ENCODE measurements at places on chromosomes 5 and 9.

- DNase-seq = no peak
Observed at GRCh38 chr5:76763136-76763535, 47.2 kb downstream of the F2R start.

- DNase-seq = no peak
Observed at GRCh38 chr5:17005107-17005828, 69.2 kb upstream of the MYO10 start.

- DNase-seq = no peak
Observed at GRCh38 chr5:147691130-147691529, 91.4 kb downstream of the JAKMIP2 start.

DNA sequence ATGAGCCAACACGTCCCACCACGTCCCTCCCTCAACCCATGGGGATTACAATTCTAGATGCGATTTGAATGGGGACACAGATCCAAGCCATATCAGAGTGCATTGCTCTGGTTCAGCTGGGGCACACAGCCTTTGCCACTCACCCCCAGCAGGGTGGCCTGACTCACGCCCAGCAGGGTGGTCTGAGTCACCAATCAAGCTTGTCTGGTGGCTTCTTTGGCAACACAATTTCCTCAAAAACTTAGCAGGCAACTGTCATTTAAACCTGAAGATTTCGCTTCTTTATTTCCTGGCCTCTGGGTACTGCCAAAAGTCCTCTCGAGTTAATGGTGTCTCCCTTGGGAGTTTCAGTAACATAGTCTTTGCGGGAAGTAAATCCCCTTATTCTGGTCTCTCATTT lies 16.3 kb upstream of the SEMA5A start:
- no peak for DNase-seq

DNA sequence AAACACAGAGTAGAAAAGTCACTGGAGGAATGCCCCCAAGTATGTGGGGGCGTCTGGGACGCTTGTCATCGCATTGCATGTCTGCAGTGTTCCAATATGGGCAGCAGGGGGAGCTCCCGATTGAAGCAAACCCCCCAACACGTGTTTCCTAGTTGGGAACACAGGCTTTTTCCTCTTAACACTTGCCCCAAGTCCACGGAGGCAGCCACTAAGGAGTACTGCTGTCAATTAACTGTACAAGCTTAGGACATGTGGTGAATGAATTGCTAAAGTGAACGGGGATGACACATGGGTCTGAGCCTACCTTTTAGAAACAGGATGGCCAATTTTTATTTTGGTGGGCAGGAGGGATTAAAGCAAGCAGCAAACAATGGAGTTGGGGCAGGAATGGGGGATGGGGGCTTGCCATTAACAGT lies 2.2 kb downstream of the GABRB2 start:
- peak; percentile 1 for DNase-seq

DNA sequence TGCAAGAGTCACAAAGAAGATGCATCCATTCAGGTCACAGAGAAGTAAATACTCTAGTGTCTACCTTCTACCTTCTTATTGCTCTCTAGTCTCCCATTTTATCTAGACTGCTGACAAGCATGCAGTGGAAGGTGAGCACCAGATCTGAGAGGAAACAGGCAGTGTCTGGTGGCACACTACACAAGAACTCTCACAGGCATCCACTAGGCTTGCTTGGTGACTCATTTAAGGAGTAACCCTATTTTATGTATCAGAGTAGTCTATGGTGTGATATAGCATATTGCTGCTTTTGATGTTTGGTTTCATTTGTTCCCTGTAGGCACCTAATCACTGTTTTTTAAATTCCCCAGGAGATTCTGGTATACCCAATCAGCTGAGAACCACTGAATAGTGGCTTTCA lies 1.6 kb upstream of the THBS4 start:
- DNase-seq = no peak

GRCh38 chr9:126418608-126419007 lies 92.0 kb downstream of the MVB12B start:
- DNase-seq = no peak

- no peak for DNase-seq
Observed at GRCh38 chr9:114779352-114779845, 26.4 kb downstream of the TNFSF15 start.

DNA sequence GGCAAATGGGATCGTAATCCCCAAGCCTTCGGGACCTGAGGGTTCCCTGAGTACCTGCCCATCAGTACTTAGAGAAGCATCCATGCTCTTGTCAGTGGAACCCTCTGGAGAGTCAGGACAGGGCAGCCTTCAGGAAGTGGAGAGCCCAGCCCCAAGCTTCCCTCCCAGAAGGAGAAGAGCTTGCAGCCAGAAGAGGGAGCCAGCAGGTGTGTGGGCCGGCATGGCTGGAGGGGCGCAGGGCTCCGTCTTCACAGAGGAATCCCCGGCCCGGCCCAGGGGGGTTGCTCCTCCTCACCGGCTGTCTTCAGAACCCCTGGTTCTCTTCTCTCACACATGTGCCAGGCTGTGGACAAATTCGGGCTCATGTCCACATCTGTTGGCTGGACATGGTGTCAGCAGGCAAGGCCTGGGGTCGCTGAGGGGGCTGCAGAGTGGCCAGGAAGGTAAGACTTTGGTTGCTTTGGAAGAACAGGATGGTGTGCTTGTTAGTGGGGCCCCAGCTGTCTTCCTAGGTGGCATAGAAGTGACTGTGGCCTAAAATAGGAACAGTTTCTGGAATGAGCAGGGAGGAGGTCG lies 58.9 kb upstream of the RXRA start:
- no peak for DNase-seq

GRCh38 chr9:127706836-127707241 lies at the start of gene CFAP157:
Gene CFAP157 (plus strand): TSS chr9:127706988. CDS start chr9:127707032, 44 bp downstream.
- DNase-seq = no peak

- DNase-seq = no peak
Observed at GRCh38 chr5:150077060-150077459, 9.3 kb downstream of the CSF1R start.

- no peak for DNase-seq
Observed at GRCh38 chr9:91157883-91158282, 203.8 kb downstream of the AUH start.

DNA sequence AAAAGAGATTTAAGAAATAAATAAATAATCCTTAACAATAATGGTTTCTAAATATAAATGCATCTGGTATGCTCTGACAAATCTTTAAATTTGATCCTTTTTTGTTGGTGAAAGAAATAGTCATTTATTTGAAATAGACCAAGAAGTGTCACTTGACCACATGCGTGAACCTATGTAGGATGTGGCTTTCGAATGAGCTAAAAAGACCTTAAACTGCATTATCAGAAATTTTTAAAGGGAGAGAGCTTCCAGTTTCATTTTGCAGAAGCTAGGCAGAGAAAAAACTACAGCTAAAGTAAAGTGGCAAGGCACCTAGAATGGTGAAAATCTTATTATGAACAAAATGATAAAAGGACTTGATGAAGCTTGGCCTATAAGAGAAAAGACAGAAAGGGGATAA lies 309.2 kb upstream of the EFNA5 start:
- no peak for DNase-seq

DNA sequence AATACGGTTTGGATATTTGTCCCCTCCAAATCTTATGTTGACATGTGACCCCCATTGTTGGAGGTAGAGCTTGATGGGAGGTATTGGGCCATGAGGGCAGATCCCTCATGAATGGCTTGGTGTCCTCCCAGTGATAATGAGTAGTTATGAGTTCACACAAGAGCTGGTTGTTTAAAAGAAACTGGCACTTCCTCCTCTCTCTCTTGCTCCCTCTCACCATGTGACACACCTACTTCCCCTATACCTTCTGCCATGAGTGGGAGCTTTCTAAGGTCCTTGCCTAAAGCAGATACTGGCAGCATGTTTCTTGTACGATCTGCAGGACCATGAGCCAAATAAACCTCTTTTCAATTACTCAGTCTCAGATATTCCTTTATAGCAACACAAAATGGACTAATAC lies 132.0 kb downstream of the PIK3R1 start:
- DNase-seq = no peak

- DNase-seq = peak; percentile 8
Observed at GRCh38 chr9:32581512-32582143, 8.7 kb upstream of the NDUFB6 start.

- no peak for DNase-seq
Observed at GRCh38 chr9:36803961-36804360, 230.1 kb downstream of the PAX5 start.

GRCh38 chr9:125652759-125653158 lies 54.2 kb downstream of the MAPKAP1 start:
- no peak for DNase-seq

DNA sequence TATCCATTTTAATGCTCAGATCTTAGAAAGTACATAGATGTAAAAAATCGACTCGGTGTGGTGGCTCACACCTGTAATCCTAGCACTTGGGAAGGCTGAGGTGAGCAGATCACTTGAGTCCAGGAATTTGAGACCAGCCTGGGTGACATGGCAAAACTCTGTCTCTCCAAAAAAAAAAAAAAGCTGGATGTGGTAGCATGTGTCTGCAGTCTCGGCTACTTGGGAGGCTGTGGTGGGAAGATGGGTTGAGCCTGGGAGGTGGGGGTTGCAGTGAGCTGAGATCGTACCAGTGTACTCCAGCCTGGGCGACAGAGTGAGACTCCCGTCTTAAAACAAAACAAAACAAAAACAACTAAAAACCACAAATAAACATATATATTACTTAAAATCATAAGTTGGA lies 61.4 kb downstream of the RASA1 start:
- DNase-seq = no peak

- no peak for DNase-seq
Observed at GRCh38 chr5:149388498-149389190, 9.6 kb upstream of the IL17B start.

GRCh38 chr5:16536246-16536645 lies 70.6 kb upstream of the ZNF622 start:
- no peak for DNase-seq

- DNase-seq = no peak
Observed at GRCh38 chr9:92003308-92004044, 53.4 kb upstream of the ROR2 start.

DNA sequence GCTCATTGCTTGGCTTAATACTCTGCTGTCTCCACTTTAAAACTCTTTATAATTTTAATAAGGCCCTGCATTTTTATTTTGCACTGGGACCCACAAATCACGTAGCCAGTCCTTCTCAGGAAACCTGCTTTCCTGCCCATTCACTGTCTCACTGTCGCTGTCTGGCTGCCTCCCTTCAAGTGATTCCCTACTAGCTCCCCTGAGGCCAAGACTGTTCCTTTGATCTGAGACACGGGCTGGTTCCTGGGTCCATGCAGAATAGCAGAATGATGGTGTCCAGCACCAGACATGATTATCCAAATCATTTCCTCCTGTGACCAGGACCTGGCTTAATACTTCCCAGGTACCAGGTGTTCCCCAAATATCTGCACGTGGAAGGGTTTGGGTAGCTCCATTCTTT lies 597.1 kb upstream of the KLF4 start:
- no peak for DNase-seq

DNA sequence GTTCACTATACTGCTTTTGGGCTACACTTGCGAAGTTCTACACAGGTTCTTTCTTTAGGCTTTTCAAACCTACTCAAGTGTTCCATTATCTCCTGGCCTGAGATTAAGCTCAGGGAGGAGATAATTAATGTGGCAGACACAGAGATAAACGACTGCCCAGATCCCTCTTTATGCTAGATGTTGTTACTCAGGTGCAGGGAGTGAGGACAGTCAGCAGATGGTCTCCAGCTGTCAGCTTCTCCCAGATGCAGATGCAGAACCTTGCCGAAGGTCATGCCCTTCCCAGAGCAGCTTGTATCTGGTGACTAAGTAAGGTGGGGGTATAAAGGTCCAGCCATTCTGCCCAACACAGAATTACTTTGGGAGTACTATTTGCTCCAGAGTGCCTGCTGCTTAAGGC lies 166.2 kb downstream of the ZNF462 start:
- no peak for DNase-seq

DNA sequence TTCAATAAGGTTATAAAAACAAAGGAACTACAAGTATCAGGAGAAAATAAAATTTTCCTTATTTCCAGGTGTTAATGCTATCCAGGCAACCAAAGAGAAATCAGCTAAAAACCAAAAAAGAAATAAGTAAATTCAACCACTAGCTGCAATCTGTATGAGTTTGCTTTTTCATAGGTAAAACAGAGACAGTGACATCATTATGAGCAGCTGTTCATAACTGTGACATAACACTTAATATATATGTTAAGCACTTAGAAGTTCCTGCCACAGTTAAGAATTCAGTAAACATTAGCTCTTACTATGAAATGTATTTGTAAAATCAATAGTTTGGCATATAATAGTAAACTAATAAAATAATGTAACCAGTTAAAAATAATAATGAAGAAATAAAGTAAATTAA lies 20.9 kb downstream of the P4HA2 start:
- no peak for DNase-seq

Measured in NCI-H1930 (cell line).